ENCODE measurements at places on chromosomes 6 and 20.

- peak; percentile 60 for DNase-seq
Observed at GRCh38 chr6:25278914-25279747, at the start of gene CARMIL1. CARMIL1 (plus strand) TSS chr6:25279374; CDS start chr6:25279796, 422 bp downstream.

DNA sequence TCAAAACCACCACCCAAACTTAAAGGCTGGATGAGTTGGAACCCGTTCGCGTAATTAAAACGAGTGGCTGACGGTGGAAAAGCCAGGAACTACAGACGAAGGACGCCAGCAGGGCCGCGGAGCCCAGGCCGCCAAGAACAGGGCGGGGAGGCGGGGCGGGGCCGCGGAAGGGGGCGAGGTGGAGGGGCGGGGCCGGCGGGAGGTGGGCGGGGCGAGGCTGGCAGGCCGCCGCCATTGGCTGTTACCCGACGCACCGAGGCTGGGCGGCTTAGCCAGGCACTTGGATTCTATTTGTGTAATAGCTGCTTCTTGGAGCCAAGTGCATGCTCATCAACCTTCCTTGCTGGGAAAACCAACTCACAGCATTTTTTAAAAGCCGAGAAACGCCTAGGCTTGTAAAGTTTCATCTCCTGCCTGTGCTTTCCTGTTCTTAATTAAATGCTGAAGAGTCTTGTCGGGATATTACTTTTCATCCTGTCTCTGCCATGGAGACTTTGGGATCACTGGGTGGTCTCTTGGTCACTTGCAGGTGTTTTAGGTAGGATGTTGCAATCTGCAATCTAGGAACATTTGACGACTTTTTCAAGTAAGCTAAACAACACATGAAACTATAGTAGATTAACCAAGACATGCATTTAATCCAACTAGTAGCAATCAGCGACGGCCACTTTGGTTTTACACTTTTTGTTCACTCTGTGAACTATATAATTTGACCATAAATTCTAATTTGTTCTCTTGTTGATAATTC is 245.0 kb downstream of the ARID1B start:
- DNase-seq, result peak; percentile 34

DNA sequence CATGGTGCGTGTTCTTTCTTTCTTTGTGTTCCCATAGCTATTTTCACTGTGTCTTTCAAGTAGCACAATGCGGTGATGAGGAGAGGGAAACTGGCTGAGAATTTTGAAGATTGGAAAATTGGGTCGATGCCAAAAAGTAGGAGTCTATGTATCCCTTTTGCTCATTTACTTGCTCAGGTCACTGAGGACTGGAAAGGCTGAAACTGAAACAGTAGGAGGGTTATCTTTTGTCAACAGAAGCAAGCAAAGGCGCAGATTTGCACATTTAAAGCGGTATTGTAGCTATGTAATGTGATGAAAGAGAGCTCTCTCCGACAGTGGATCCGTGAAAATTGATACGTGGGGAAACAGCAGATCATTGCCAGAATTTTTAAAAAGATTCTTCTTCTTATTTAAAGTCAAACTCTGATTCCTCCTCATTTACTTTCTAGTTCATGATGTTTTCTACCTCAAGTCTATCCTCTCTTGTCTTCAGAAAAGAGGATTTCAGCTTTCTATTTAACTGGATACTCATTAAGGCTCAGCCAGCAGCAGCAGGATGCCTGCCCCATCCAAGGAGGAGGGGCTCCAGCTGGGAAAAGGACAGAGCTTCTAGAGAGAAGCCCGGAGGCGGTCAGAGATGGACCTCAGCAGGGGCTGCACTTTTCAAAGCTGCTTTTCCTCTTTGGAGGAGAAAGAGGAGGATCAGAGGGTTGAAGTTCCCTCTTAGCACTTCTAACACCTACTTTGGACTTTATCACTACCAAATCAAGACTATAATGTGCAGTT is 15.9 kb upstream of the FYN start:
- DNase-seq, result no peak

DNA sequence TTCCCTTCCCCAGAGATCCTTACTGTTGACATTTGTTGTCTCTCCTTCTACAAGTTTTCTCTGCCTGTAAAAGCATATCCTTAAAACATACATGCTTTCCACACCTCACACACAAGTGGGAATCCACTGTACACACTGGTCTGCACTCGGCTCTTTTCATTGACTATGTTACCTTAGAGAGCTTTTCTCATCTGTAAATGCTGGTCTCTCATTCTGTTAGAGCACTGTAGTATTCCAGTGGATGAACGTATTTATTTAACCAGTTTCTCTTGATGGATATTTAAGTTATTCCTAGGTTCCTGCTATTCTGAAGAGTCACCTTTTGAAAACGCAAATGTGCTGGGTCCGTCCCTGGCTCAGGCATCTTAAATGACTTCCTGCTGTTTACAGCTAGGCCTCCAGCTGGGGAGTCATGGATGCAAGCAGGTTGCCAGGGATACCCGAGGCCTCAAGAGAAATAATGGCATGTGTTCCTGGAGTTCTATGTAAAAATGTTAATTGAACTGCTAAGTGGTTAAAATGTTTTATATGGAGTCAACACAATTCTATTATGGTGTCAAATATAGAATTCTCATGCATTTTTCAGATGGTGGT is 61.1 kb upstream of the TGM3 start:
- no peak for DNase-seq

DNA sequence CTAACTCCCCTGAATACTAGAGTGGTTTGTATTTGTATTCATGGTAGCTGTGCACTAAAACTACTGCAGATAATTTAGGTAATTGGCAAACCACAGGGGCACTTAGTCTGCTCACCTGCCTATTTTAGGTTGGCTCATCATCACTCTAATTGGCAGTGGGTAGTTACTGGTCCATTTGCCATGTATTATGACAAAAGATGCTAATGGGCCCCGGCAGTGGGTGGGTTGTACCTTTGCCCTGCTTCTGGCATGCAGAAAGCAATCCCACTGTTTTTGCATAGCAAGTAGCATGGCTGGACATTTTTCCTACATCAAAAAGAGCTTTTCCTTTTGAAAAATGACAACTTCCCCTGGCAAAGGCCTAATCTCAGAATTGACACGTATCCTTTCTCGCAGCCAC is 741.4 kb upstream of the MAP3K7 start:
- DNase-seq, result no peak

DNA sequence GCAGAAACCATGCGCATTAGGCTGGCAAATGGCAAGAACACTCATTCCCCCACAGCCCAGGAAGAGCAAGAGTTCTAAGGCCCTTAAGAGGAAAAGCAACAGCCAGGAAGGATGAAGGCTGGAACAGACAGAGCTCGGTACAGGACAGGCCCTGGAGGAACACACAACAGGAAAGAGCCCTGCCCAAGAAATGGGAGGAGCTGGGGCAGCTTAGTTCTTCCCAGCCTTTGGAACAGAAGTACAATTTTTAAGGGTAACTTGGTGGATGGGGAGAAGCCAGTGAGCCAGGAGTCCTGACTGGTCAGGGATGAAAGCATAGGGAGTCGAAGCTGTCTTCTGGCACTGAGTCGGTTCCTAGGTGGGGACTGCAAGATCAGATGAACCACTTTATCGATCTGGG is 32.4 kb downstream of the OR2B2 start:
- DNase-seq, result no peak

GRCh38 chr20:56964901-56965300 is 301.5 kb downstream of the BMP7 start:
- no peak for DNase-seq

GRCh38 chr6:5599127-5599526 is 337.8 kb downstream of the FARS2 start:
- no peak for DNase-seq

DNA sequence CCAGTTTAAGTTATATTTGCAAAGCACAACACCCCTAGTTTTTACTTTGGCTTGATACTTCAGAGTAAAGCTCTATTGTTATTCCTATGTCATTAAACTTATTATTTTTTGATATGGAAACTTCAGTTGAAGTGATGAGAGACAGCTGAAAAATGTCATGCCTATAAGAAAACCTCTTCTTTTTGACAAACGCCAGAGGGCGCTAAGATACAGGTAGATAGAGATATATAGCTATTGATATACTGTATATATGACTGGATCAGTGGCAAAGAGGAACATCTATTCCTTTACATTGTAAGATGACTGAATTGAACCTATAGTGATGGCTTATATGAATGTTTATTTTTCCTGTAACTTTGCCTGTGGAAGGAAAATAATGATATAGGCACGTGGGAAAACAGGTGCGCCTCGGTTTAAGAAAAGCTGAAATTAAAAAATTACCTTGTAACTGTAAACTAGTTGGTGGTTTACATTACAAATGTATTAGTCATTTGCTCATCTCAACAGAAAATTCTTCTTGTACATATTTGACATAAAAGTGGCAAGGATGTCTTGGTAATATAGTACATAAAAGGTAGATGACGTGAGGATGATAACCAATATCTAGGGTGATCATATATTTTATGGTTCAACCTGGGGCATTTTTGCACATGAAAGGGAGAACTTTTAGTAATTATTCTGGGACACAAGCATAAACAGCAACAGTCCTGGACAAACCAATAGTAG is 74.1 kb downstream of the LAMA4 start:
- no peak for DNase-seq

DNA sequence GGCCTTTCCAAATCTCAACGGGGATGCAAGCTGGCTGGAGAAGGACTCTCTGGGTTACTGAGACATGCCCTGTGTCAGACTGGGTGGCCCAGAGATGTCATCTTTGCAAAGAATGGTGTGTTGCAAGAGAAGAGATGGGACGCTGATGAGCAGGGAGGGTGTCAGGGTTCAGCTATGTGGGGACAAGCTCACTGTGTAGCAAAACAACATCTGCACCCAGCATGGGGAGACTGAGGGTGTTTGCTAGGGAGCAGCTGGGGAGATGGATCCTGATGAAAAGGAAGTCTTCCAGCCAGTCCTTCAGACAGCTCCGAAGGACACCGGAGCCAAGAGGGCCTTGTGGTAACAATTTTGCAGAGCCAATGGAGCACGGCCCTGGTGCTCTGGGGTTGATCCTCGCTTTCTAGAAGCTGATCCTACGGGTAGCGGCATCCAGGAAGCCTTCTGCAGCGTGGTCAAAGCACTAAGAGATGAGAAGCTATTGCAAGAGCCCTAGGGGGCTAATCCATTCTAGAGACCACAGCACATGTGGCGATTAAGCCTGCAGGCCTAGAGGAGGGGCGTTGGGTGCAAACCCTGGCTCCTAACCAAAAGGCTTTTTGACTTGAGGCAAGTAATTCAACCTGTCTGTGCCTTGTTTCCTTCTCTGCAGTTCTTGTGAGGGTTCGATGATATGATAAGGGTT is 39.9 kb downstream of the EDN3 start:
- no peak for DNase-seq

- DNase-seq, result no peak
Observed at GRCh38 chr6:72216222-72217068, 330.1 kb downstream of the RIMS1 start.

GRCh38 chr6:117559299-117559698 is 43.0 kb downstream of the GOPC start:
- no peak for DNase-seq

DNA sequence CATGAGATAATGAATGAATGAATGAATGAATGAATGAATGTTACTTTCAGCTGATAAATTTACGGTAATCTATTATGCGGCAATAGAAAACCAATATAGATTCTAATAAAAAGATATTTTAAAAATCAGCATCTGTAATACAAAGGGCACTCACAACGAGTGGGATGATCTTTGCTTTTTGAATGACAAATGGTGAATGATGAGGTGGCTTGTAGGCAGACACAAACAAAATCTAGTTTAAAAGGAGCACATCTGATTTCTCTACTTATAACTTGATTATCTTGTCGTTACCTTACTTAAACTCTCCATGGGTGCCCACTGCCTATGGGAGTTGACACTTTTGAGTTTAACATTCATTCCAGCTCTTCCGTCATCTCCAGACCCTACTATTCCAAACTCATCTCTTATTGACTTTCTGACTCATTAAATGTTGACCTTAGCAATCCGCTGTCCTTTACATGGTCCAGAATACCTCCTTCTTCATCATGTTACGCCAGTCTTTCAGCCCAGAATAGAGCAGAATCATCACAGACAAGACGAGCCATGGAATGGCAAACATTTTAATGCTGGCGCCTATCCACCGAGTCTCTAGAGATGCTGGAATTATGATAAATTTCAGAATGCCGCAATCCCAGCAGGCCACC is 41.3 kb downstream of the NHLRC1 start:
- DNase-seq, result no peak

GRCh38 chr20:48770700-48771442 is 56.9 kb downstream of the PREX1 start:
- no peak for DNase-seq

- no peak for DNase-seq
Observed at GRCh38 chr20:37077009-37077408, 18.8 kb downstream of the RBL1 start.

- DNase-seq, result no peak
Observed at GRCh38 chr6:12147557-12148316, 135.6 kb downstream of the HIVEP1 start.

DNA sequence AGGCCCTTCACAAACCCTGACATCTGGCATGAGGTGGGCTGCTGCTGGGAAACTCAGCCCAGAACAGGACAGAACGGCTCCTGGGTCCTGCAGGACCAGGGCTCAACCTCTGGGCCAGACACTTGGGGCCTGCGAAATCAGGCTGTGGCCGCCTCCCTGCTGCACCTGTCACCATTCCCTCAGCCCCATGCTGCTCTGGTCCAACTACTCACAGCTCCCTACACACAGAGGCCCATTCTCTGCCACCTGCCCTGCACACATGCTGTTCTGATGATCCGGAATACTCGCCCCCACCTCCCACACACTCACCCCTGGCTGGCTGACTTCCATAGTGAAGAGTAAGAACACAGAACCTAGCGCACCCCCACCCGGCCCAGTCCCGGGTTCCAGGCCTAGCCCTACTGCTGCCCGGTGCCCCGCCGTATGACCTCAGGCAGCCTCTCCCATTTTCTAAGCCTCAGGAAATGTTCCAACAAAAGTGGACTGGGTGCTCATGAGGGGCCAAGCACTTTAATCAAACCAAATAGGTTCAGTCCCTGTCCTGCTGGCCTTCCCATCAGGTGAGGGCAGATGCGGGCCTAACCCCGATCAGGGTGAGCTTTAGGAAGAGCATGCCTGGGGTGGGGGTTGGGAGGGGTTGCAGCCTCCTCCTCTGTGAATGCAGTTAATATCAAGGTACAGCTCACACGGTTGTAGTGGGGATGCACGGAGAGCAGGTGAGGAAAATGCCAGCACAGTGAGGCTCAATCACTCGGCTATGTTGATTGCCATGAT is 3.9 kb downstream of the PEDS1 start:
- no peak for DNase-seq

GRCh38 chr20:60066438-60066823 is 108.2 kb downstream of the CDH26 start:
- DNase-seq, result no peak

- DNase-seq, result no peak
Observed at GRCh38 chr6:131096786-131097185, 33.7 kb upstream of the EPB41L2 start.

All from C1 segment of cervical spinal cord (tissue), 14 donors.